ENCODE measurements at places on chromosomes 1 and 21.

DNA sequence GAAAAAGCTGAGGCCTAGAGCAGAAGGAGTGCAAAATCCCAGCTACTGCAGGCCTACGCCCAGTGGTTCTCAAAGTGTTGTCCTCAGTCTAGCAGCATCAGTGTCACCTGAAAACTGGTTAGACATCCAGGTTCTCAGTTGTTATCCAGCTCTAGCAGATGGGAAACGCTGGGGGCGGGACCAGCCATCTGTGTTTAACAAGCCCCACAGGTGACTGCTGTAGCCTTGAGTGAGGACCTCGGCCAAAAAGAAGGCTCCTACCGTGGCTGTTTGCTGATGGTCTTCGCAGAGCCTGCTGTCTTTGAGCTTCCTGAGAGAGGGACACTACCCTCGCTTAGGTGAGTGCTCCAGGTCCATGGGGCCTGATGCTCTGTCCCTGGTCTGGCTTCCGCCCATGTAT, 69.7 kb downstream of the LRRN2 start:
- no peak for DNase-seq

- DNase-seq, result peak; percentile 56
Observed at GRCh38 chr1:156489166-156489934, 11.2 kb downstream of the MEF2D start.

DNA sequence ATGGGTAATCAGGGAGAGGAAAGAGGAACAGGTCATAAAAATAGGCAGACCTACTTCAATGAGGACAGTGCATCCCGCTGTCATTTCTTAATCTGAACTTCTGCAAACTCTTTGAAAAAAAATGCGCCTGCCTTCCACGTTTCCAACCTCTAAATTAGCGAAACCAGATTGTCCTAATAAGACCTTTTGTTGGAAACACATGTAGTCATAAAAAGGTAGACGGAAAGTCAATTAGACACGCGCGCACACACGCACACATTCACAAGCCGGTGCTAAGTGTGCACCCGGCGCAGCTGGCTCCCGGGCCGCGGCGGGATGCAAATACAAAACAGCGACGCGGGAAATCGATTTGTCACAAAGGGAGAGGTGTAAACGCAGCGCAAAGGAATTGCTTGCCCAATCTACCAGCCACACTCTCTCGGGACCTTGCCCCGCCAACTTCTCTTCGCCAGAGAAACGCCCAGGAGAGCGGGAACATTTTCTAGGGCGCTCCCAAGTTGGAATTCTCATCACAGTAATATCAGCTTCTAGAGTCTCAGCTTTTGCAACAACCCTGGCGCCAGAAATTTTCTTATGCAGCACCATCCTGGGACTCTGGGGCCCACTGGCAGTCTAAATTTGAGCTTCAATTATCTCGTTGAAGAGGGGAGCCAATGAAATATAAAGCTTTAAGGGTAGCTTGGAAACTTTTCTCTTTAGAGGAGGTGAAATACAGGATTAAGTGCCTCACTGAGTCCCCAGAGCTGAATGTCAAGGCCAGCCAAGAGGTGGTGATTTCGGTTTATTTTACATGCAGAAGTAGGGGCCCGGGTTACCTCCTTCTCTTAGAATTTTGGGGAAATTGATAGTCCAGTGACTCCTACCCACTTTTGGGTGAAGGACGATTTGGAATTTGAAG, 4.5 kb downstream of the PRRX1 start:
- DNase-seq, result no peak

DNA sequence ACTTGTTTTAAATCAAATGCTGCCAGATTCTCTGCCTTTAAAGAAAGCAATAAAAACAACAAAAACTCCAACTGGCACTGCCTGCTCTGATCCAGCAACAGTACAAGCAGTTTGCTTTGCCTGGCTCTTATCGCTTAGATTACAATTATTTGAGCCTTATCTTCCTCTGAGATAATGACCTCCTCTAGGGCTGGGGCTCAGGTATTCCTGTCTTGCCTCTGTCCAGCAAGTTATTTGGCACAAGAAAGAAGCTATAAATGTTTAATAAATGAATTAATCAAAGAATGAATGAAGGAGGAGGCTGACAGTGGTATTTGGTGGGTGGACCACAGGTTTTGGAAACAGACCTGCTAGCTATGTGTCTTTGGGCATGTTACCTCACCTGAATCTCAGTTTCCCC, 6.7 kb upstream of the SLC2A1 start:
- DNase-seq, result no peak

- DNase-seq, result no peak
Observed at GRCh38 chr1:185694081-185694480, 40.1 kb upstream of the HMCN1 start.

- no peak for DNase-seq
Observed at GRCh38 chr1:228445490-228445842, 28.8 kb upstream of the TRIM17 start.

GRCh38 chr1:158103861-158104522, 76.7 kb upstream of the CD1D start:
- peak; percentile 29 for DNase-seq

- DNase-seq, result no peak
Observed at GRCh38 chr1:223770621-223771315, 58.4 kb downstream of the CAPN2 start.

DNA sequence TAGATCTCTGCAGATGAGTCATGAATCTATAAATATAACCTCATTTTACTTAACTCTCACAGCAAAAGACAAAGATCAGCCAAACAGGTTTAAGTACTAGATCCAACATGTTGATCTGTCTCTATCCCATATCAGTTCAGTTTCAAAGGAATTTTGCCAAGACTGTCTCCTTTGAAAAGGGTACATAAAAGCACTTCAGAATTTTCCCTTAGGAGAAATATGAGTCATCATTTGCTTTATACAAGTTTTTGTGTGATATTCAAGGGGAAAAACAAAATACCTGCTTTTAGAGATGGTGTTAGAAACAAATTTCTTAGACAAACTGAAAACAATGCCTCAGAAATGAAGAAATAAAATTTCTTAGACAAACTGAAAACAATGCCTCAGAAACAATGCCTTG, 73.5 kb upstream of the LRRC7 start:
- no peak for DNase-seq
